Activated T-cell treated with anti-CD3 and anti-CD28 coated beads for 48 hours (primary cell): ENCODE measurements at places on chromosomes 13 and 19.
A peak's percentile ranks its signal among the peaks of the same experiment; 100 is the strongest.

DNA sequence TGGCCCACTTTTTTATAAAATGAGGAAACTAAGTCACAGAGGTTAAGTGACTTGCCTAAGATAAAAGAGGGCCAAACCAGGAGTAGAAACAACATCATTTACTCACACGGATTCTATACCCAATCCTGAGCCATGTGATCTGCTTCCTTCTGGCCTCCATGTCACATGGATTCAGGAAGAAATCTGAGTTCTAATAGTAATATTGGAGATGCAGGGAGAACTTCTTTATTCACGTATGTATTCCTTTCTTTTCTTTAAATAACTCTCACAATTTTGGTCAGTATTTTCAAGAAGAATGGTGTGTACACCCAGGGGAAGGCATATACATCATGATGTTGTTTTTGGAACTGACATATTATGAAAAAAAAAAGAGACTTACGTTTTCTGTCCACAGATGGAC is 1.8 kb downstream of the POSTN start:
- DNase-seq, result no peak

DNA sequence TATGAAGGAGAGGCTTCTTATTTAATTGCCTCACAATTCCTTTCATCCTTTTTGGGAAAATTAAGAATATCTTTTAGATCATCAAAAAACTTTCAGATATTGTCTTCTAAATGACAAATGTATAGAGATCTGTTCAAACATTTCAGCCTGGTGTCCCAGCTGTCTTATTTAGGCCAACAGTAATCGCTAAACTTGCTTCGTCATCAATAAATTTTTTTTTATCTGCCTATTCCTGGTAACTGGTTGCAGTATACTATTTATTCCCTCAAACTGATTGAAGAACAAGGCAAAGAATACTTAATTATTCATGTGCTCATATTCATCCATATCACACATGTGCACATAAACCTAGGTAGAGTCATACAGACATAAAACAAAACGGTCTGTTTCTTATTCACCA is 5.3 kb upstream of the MYO16 start:
- no peak for DNase-seq

DNA sequence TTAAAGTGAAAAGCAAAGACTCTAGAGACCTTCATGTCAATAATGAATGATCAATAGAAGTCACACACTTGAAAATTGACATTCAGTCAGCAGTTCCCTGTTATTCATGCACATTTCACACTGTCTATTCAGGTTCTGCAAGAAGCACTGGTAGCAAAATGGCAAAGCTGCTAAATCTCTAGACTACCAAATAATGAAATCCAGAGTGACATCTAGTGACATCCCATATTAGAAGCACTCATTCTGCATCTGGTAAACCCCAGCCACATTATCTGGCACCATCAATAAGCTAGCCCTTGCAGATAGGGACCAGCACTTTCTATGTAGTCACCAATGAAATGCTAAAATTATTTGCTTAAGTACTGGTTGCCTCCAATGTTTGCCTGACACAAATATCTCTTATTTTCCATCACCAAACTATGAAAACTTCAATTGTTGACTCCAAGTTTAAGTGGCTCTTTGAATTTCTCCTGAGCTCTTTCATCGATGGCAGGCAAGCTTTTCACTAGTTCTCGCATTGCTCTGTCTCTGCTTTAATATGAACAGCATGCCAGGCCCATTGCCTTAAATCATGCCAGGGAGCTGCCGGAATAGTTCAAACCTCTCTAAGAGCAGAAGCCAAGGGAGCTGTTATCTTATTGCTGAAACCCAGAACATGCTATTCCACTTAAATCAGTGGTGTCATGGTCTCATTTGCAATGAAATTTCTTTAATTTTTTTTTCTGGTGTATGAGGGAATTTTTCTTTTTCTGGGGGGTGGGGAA is 409.9 kb downstream of the MZT1 start:
- no peak for DNase-seq

- no peak for DNase-seq
These were observed 52.0 kb downstream of the GNG7 start for GRCh38 chr19:2650515-2650914.

- no peak for DNase-seq
These were observed 35.9 kb upstream of the MAB21L1 start for GRCh38 chr13:35512271-35512920.

DNA sequence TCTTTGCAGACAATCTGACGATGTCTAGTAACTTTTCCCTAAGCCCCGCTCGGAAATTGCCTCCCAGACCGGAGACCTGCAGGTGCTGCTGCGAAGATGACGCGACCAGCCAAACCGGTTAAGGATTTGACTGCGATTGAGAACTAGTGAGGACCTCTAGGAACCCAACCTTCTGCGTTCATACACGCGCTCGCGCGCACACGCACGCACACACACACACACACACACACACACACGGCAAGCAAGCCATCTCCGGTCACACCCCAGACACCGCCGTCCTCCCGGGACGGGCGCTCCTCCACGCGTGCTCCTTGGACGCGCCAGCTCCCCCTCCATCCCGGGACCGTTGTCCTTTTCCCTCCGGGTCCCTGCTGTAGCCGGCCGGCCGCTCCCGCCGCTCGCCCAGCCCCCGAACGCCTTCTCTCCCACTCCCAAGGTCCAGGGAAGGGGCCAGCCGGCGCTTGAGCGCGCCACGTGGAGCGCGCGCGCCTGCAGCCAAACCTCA is 1.2 kb downstream of the TBC1D4 start:
- peak; percentile 11 for DNase-seq
